Chondrocyte (in vitro differentiated cells): ENCODE measurements at places on chromosomes 2 and 18.

DNA sequence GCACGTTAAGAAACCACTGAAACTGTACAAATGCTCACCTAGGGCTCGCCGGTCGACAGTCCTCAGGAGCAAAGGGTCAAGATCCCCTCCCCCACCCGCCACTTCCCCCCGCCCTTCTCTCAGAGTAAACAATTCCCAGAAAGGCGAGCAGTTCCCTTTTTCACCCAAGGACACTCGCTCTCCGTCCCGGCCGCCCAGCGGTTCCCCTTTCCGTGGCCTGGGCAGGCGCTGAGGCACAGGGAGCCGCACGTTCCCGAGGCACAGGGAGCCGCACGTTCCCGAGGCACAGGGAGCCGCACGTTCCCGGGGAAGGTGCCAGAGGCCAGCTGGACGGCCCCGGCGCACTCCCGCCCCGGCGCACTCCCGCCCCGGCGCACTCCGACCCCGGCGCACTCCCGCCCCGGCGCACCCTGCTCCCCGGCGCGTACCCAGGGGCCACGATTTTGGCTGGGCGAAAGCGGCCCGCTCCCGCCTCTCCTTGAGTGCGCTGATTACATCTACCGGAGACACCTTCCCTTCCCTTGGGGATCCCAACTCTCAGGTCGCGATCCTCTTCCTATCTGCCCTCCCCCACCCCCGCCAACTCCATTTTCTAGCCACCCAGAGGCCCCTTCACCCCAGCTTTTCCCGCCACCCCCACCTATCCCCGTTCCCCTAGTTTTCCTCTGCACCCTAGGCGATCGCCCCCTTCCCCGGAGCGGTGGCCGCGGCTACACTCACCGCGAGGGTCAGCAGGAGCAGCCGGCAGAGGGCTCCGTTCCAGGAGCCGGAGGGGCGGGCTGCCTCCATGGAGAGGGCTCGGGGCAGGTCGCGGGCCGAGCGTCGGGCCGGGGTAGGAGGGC is 817 bp downstream of the DSC2 start:
- DNase-seq, result peak; percentile 81

- DNase-seq, result peak; percentile 87
Measured at GRCh38 chr18:2570772-2571199, 519 bp downstream of the METTL4 start.

DNA sequence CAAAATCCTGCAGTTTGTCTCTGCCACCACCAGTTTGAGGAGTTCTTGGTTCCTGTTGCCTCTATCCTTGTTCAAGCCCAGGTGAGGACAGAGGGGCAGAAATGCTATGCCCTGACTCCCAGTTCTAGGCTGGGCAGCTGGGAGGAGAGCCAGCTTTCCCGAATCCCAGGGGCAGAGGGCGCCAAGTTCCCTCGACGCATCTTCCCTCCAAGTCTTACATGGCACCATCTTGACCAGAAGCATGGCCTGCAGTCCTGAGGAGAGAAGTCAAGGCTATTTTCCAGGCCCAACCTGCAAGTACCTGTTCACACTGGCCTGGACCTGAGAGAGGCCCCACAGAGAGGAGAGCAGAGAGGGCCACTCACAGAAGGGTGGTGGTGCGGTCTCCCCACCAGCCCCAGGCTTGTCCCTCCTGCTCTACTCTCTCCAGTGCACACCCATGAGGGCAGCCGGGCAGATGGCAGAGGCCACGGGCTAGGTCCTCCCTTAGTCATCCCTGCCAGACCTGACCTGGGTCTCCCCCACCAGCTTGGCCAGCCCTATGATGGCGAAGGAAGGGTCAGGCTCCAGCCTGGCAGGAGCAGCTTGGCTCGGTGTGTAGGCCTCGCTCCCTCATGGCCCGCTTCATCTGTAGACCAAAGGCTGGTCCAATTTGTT is 115.7 kb upstream of the MSTN start:
- peak; percentile 77 for DNase-seq

DNA sequence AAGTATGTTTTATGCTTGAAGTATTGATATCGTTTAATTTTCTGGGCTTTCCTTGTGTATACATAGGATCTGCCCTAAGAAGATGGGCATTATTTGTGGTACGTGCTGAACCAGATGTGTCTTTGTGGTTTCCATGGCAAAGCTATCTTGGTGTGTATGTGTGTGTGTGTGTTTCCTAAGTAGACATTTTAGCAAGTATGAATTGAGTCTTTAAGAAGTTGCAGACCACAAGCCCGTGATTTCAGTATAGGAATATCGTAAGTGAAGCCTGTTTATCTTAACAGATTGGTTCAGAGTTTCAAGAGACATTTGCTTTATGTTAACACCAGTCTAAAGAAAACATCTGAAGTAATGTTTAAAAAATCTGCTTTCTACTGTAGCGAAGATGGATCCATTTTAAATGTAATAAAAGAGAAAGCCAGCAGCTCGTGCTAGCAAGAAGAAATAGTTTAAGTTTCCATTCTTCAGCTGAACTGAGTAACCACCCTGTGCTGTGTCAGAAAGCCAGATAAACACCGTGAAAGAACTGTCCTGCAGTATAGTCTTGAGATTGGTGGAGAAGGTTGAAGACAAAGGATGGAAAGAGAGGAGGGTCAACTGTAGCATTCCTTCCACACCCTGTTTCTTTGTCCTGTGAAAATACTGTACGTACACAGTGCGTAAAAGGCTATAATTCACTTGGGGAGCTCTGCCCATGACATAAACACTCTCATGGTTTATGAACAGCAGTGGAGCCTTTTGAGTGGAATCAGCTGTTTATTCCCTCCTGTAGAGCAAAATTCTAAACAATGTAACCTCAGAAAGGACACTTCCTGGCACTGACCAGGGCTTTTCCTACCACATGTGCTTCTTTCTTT is 91.9 kb upstream of the FOSL2 start:
- DNase-seq, result no peak

DNA sequence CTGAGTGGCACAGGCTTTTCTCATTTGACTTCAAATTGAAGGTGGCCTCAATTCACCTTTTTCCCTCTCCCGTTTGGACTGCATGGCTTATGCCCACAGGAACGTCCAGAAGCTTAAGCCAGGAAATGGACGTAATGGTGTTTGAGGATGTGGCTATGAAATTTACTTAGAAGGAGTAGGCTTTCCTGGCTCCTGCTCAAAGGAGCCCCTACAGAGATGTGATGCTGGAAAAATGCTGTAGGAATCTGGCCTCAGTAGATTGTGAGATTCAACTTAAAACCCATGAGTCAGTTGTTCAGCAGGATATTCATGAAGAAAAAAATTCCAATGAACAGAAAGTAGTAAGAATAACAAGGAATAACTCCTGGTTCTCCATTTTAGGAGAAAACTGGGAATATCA is 129.0 kb downstream of the ICOS start:
- no peak for DNase-seq

GRCh38 chr2:1591978-1592907 is 152.1 kb downstream of the PXDN start:
- peak; percentile 81 for DNase-seq

DNA sequence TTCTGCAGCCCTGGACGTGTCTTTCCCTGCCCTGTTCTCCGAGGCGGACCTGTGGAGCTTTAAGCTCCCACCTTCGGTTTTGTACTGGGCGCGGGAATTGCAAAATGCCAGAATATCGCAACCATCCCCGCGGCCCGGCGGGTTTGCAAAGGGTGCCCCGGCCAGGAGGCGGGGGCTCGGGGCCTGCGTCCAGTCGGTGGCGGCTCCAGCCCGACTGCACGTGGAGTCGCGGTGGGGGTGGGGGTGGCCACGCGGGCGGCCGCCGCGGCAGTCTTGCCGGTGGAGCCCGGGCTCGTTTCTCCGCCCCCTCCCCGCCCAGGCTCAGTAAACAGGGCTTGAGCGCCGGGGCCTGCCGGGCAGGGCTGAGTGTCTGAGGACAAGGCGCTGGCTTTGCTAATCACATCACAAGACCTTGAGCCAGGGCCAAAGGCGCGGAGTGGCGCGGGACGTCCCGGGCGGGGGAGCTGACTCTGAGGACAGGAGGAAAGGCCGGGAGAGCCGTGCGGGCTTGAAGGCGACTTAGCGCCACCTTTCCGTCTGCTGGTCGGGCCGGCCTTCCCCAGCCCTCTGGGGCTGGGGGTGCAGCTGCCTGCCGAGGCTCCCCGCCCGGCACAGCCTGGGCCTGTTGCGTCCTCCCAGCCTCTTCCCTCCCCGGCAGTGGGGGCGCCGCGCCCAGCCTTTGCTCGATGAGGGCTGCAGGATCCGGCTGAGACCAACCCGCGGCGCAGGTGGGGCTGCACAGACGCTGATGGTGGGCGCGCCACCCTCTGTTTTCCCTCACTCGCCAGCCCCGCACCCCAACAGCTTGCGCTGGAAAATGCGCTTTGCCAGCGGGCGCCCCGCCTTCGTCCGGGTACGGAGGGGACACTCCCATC is 786 bp upstream of the ZFP36L2 start:
- DNase-seq, result no peak
